ENCODE measurements at places on chromosomes 3 and 15.

- DNase-seq, result no peak
Observed at GRCh38 chr15:92073044-92073785, 219.7 kb downstream of the SLCO3A1 start.

GRCh38 chr3:49880581-49881315 lies 11.0 kb upstream of the CAMKV start:
- no peak for DNase-seq

- DNase-seq, result no peak
Observed at GRCh38 chr15:68080334-68080733, 26.2 kb downstream of the PIAS1 start.

- DNase-seq, result no peak
Observed at GRCh38 chr3:188817935-188818269, 353.9 kb upstream of the TPRG1 start.

GRCh38 chr15:58731756-58732535 lies 17.6 kb downstream of the ADAM10 start:
- DNase-seq, result no peak

GRCh38 chr3:163538387-163538786 lies 1539.9 kb downstream of the SI start:
- no peak for DNase-seq

GRCh38 chr3:86245360-86245759 lies 745.6 kb downstream of the VGLL3 start:
- DNase-seq, result no peak

- DNase-seq, result no peak
Observed at GRCh38 chr3:11131371-11131770, 22.9 kb upstream of the HRH1 start.

- DNase-seq, result no peak
Observed at GRCh38 chr3:151635905-151636304, 97.8 kb upstream of the AADACL2 start.

DNA sequence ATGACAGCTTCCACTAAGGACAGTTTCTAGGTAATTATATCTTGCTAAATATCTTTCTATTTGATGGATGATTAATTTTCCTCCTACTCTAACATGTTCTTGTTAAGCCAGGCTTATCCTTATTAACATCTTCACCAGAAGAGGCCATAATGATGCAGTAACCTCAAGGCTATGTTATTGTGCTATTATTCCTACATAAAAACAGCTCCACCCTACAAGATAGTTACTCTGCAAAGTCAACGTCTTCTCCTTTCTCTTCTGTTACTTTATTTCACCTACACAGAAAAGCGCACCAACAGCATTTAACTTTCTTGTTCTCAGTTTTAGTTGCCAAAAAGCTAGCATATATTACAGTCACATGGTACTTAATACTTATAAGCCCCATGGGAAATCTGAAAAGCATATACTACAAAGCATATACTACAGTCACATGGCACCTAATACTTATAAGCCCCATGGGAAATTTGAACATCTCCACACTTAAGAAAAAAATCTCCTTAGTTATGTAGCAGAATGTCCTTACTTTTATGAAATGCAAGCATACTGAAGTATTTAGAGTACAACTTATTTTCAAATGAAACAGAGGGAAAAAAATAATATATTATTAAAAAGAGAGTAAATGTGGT lies 13.4 kb downstream of the ADAM10 start:
- DNase-seq, result no peak

- DNase-seq, result no peak
Observed at GRCh38 chr3:164186095-164186494, 892.2 kb downstream of the SI start.
